ENCODE measurements at places on chromosomes 11 and 22.

DNA sequence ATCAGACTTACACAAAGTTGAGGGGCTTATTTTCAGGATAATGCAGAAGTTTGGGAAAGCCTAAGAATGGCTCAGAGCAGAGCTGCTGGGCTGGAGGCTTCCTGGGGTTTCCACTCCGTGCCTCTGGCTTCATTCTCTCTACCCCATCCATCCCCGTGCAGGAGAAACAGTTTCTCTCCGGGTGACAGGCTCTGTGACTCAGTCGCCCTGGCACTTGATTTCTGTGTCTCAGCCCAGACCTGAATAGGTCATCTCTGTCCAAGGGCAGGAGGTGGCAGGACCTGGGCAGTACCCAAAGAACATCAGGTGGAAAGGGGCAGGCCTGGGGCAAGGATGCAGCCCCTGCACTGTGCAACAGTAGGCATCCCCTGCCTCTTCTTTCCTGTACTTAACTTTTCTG is 38.4 kb upstream of the RTL6 start:
- DNase-seq, result no peak

GRCh38 chr11:84990141-84990540 is 637.0 kb downstream of the DLG2 start:
- no peak for DNase-seq

GRCh38 chr11:19122960-19123615 is 6.1 kb downstream of the ZDHHC13 start:
- DNase-seq, result no peak

- peak; percentile 35 for DNase-seq
Observed at GRCh38 chr11:19199771-19200170, 2.0 kb downstream of the CSRP3 start.

- no peak for DNase-seq
Observed at GRCh38 chr11:29773656-29774264, 243.1 kb downstream of the KCNA4 start.

- DNase-seq, result peak; percentile 49
Observed at GRCh38 chr11:44286268-44286880, 23.6 kb downstream of the ALX4 start.

- no peak for DNase-seq
Observed at GRCh38 chr11:117869604-117870003, 6.9 kb downstream of the FXYD6 start.

Measured in DMS153 (cell line).